Central memory CD4-positive, alpha-beta T cell (primary cell): ENCODE measurements at places on chromosomes 1 and 21.

DNA sequence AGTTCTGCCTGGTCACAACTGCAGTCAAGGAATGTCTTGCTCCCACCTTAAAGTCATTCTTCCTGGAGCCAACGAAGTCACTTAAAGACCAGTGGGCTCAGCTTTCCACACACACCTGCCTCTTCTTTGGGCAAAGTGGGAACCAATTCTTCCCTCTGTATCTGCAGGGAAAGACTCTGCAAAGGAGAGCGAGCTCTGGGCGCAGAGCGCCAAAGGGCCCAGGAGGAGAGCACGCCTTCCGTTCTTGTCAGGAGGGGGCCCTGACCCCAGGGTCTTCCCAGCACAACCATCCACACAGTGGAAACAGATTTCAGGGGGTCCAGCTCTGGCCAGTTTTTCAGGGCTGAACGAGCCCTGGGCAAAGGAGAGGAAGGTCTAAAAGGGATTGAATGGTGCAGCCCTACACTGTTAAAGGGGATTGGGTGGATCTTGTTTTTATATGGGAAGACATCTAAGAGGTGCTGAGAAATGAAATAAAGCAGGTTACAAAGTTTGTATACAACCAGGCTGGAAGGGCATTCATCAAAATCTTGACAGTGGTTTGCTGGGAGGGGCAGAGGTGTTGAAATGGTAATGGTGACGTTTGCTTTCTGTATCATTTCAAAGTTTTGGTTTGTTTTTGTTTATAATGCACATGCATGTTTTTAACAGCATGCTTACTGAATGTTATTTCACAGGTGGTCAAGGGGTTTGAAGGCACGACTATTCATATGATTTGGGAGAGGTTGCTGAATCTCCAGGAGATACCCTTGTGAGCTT is 6.8 kb upstream of the OLIG2 start:
- no peak for DNase-seq

DNA sequence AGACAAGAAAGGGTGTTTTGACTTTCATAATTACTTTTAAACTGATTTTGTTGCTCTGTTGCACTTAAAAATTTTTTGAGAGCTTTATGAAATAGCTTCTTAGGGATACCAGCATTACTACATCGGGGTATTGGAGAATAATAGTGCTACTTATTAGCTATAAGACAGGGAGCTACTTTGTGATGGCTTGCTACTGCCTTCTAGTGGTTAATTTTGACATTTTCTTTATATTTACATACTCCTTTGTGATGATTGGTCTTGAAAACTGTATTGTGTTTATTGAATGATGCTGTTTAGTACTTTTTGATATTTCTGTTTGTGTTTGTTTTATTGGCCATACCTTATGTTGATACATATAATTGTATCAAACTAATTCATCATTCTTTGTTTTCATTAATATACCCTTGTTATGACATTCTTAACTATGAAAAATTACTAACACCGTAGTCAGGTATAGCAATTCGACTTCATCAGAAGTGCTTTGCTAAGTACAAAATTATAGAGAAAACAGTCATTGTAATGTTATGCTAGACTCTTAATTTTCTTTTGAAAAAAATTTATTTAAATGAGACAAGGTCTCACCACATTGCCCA is 85.5 kb downstream of the CLIC4 start:
- peak; percentile 49 for DNase-seq

DNA sequence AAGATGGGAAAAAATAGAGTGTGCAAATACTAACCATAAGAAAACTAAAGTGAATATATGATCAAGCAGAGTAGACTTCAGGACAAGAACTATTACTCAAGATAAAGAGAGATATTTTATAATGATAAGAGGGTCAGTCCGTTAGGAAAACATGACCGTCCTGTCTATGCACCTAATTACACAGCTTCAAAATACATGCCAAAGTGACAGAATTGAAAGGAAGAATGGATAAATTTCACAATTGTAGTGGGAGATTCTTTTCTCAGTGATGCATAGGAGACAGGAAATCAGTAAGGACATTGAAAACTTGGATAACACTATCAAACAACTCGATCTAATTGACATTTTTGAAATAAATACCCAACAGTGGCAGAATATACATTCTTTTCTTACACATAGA is 489.0 kb downstream of the CAMTA1 start:
- DNase-seq = no peak

GRCh38 chr1:87495147-87495546 is 166.5 kb downstream of the LMO4 start:
- DNase-seq = no peak

DNA sequence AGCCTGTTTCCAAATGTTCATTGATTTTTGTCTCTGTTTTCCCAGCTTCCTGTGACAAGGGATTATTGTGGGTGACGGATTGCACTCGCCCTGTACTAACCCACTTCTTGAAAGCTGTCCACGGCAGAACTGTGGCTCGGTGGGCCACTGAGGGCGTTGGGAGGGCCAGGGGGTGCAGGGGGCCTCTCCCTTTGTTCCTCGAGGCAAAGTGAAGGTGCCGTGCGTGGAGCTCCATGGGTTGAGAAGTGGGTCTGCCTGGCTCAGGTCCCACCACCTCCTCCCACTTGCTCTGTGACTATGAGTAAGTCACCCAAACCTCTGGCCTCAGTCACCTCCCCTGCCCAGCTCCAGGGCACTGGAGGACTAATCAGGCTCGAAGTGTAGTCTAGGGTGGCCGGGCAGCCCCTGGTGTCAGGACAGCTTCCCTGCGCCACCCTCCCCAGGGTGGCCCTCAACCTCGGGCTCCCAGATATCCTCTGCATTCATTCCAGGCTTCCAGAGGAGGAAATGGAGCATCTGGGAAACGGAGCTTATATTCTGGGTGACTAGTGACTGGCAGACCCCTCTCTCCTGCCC is 148.6 kb downstream of the NPHP4 start:
- DNase-seq = no peak

DNA sequence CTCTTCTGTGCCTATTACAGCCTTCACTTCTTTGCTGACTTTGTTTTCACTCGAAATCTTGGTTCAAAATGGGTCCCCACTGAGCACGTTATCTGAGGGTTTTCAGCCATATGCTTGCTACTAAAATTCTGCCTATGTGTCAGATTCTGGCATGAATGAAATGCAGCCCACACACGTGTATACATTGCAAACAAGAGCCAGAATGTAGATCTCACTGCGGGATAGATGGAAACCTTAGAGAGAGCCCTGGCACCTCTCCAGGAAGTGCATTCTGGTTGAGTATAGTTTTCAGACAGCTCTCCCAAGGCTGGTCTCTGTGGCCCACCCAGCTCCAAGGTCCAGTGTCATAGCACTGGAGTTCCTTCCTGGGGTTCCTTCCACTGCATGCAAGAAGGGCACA is 234.7 kb upstream of the GJB5 start:
- no peak for DNase-seq

DNA sequence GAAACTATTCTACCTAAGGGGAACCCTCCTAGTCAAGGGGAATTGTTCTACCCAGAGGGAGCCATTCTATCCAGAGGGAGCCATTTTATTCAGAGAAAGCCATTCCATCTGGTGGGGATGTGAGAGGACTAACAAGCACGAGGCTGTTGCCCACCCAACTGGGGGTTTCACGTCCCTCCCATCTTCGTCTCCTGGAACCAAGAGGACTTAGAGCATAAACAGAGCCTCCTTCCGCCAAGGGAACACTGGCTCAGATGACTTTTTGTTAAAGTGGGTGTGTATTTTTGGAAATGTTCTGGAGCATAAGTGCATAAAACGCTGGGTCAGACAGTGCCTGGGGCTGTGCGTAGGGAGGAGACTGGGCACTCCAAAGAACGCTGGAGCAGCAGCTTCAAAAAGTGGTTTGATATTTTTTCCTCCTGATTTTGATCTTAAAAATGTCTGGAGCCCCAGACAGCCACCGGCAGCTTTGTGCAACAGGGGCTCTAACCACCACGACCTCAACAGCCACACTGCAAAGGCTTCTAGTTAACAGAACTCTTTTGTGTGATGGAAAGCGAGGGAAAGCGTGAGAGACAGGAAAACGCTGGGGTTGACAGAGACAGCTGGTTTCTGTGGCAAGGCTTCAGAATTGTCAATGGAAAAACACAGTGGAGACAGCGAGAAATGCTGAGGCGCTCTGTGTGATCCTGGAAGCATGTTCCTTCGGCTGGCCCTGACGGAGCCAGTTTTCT is 363.6 kb upstream of the CAMK1G start:
- DNase-seq = no peak

- no peak for DNase-seq
Measured at GRCh38 chr1:40258445-40258769, 371 bp downstream of the ZMPSTE24 start.

DNA sequence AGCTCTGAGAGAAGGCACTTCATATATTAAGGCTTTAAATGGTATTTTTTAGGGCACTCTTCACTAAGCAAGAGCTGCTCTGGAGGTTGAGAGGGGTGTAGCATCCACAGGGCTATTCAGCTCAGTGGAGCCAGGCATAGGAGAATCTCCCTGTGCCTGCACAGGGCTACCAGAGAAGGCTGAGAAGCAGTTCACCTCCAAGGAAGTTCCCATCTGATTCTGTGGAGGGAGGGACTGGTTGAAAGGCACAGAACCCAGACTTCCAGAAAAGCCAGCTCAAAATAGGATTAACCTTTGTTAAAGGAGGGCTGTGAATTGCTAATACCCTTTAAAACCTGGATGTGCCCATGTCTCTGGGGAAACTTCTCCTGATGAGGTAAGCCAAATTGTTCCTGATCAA is 304.5 kb downstream of the TTLL7 start:
- no peak for DNase-seq

DNA sequence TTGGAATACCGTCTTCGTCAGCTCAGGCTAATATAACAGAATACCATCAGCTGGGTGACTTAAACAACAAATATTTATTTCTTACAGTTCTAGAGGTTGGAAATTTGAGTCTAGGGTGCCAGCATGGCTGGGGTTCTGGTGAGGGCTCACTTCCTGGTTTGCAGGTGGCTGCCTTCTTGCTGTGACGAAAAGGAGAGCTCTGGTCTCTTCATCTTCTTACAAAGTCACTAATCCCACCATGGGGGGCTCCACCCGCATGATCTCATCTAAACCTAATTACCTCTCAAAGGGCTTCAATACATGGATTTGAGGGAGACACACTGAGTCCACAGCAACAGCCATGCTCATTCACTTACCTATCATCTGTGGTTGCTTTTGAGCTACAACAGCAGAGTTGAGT is 78.3 kb downstream of the PSMG1 start:
- no peak for DNase-seq

DNA sequence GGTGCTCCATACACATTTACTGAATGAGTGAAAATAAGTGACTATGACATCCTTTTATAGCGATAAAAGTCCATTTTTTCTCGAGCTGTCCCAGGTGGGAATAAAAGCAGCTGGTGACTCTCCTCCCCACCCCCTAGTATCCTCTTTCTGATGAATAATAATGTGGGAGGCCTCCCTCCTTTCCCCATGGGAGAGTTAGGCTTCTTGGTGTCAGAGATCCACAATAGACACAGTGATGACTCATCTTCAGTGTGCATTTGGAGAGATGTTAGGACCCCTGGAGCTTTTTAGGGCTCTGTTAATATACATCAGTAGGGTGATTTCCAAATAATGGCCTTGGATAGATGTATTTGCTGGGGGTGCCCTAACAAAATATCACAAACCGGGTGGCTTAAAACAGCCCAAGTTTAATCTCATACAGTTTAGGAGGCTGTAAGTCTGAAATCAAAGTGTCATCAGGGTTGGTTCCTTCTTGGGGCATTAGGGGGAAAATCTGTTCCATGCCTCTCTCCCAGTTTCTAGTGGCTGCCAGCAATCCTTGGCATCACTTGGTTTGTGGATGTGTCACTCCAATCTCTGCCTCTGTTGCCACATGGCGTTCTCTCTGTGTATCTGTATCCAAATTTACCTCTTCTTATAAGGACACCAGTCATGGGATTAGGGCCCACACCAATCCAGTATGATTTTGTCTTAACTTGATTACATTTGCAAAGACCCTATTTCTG is 4.4 kb upstream of the PHC2 start:
- DNase-seq = no peak

- DNase-seq = no peak
Measured at GRCh38 chr1:17768651-17769241, 13.6 kb downstream of the ACTL8 start.

DNA sequence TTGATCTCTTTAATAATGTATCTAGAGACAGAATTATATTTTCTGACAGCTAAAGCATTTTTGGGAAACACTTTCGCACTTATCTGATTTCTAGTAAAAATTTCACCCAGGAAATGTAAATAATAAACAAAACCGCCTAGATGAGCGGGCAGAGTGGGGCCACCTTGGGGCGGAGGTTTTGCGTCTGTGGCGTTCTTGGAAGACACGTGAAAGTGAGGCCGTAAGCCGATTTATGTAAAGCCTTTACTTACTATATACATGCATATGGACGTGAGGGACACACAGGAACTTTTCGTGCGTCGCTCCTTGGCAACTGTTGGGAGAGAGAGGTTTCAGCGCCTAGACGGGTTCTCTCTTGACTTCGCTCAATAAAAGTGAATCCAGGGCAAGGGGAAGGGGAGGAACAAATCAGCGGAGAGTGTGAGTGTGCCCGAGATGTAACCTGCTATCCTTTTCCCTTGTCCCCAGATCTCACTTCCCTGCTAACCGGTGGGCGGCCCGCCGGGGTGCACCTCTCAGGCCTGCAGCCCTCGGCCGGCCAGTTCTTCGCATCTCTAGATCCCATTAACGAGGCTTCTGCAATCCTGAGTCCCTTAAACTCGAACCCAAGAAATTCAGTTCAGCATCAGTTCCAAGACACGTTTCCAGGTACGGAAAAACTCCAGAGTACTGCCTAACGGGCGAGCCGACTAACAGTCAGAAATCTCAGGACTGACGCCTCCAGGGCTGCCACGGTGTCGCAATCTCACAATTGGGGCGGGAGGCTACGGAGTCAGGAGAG is 1.7 kb downstream of the HLX start:
- DNase-seq = no peak

DNA sequence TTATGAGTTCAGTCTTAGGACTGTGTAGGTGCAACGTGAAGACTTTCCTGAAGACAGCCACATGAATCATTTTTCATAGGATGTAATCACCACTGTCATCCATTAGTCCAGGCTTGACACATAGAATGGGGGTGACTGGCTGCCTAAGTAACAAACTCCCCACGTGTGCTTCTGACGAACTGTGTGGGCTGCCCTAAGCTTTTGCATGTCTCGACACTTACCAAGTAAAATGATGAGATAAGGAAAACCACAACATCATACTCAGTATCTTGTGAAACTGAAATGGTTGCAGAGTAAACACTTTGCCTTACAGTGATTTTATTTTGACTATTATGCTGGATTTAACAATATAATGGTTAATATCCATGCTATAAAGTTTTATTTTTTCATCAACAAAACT is 19.5 kb downstream of the ERG start:
- DNase-seq = no peak

GRCh38 chr21:34693192-34693810 is 24.5 kb downstream of the CLIC6 start:
- peak; percentile 47 for DNase-seq

GRCh38 chr1:228987286-228987685 is 252.0 kb downstream of the RHOU start:
- DNase-seq = no peak

- DNase-seq = no peak
Measured at GRCh38 chr1:6770751-6771440, 14.4 kb upstream of the CAMTA1 start.

GRCh38 chr1:104765085-104765484 is 1015.4 kb downstream of the AMY1C start:
- no peak for DNase-seq
